ENCODE measurements at places on chromosomes 4 and X. TPM values are rescaled to one million over a fixed set of nuclear protein-coding genes. Genes with fewer than 3 reads are reported as not detected.

The DGKK gene
- total RNA-seq, result 1.2 TPM

The GYPB gene
- total RNA-seq, result not detected

The WDR17 gene
- total RNA-seq, result 5.1 TPM

The PSAPL1 gene
- 0.38 TPM for total RNA-seq

The ARMCX2 gene
- 83.1 TPM for total RNA-seq

The FGFR3 gene
- 185 TPM for total RNA-seq

The EVC gene
- 30.2 TPM for total RNA-seq

The CCNA2 gene
- 27.3 TPM for total RNA-seq
